Activated T-cell treated with anti-CD3 and anti-CD28 coated beads, Interleukin-2, amount 50 U/mL, for 24 hours (primary cell): ENCODE measurements at places on chromosomes 7 and 10.

DNA sequence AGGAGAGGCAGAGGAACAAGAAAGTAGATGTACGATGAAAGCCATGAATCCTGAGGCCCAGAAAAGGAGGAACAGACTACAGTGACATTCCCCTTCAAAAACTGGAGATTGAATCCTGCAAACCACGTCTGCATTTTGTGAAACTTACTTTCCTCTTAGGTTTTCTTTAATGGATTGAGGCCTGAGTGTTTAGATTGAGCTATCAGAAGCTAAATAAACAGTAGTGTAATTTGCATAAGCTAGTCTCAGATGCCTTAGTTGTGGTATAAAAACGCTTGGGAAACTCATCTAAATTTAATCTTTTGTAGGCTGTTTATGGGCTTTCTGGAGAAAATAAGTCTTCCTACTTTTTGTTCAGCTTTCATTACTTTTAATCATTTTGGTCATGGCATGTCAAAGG, 94.8 kb upstream of the HDAC9 start:
- no peak for DNase-seq

DNA sequence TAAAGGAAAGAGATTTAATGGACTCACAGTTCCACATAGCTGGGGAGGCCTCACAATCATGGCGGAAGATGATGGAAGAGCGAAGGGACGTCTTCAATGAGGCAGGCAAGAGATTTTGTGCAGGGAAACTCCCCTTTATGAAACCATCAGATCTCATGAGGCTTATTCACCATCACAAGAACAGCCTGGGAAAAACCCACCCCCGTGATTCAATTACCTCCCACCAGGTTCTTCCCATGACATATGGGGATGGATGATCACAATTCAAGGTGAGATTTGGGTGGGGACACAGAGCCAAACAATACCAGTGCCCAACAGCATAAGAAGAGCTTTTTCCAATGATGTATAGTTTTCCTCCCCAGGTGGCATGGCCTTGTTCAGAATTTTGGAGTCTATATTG, 11.2 kb upstream of the C7orf33 start:
- DNase-seq, result no peak

DNA sequence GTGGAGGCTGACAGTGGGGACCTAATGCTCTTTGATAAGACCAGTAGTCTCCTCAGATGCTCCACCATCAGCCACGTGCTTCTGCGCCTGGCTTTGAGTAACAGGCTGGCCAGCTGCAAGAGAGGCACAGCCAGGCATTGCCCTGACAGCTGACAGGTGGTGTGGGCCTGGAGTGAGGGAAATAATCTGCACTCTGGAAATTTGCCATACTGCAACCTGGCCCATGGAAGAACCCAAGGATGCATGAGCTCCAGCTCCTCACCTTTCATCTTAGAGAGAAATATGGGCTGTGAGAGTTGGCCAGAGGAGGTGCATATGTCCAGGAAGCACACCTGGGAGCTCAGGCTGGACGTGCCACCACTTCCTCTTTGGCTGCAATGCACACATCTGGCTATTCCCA, 118.9 kb downstream of the PLXDC2 start:
- no peak for DNase-seq

DNA sequence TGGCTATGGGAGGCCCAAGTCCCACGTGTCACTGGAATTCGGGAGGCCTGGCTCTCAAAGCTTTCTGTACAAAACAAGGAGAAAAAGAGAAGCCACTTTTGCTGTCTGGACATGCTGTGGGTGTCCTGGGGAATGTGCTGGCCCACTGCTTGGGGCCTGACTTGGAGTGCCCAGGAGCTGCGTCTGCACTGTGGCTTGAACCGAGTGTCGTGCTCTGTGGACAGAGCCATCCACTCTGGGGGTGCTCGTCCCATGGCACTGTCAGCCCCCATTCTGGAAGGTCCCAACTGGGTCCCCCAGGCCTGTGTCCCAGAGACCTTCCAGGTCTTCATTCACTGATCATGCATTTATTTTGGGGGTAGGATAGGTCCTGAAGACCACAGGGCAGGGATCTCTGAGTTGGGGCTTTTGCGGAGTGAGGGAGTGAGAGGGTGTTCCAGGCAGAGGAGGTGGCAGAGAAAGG, 138.0 kb downstream of the LHPP start:
- DNase-seq, result no peak

DNA sequence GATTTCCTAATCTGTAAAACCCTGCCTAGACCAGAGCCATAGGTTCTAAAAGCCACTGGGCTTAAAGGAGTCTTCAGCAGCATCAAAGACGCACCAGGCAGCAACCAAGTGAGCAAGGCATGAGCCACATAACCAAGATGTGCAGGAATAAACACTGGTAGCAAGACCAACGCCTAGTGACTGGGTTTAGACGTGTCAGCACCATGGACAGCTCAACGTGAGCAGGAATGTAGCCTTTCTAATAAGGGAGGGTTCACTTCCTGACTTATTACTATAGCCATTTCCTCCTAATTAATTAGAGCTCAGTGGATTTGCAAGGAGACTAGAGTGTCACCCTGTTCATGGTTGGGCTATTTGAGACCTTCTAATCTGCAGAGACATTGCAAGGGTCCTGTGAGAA, 223.7 kb downstream of the LHFPL3 start:
- no peak for DNase-seq

DNA sequence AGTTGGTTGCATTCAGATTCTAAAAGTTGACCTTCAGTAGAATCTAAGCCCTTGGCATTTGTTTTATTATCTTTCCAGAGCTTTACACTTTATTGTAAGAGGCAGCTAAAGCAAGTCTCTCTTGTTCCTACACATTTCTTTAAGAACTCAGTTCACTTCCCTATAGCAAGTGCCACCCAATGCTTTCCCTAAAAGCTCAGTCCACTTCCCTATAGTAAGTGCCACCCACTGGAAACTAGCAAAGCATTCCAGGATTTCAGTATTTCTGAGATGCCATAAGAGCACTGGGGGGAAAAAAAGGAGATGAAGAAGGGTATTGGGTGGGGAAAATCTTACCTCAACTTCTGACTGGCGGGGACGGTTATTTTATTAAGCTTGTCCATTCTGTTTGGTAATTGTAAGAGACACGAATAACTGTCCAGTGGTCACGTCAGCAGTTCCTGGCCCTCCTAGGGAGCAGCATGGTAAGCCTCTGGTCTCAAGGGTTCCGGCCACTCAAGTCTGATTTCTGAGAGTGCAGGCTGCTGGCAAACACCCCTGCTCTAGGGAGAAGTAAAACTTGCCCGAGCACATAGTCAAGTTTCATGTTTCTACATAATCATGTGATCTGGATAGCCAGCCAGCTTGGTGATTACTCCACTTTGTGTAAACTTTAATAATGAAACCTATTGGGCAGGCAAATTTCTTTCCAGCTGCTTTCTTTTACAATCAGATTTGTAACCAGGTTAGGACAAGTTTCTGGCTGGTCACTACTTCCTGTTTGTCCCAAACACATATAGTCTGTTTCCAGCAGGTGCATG, at the start of gene BLNK:
Gene BLNK (minus strand): TSS at position 554 of the 800 bp plus-strand sequence. CDS start 171 bp downstream, at position 383.
- no peak for DNase-seq

GRCh38 chr10:9900751-9901150, 1116.9 kb upstream of the CELF2 start:
- DNase-seq, result no peak

- no peak for DNase-seq
Observed at GRCh38 chr10:31345886-31346285, 26.9 kb downstream of the ZEB1 start.

DNA sequence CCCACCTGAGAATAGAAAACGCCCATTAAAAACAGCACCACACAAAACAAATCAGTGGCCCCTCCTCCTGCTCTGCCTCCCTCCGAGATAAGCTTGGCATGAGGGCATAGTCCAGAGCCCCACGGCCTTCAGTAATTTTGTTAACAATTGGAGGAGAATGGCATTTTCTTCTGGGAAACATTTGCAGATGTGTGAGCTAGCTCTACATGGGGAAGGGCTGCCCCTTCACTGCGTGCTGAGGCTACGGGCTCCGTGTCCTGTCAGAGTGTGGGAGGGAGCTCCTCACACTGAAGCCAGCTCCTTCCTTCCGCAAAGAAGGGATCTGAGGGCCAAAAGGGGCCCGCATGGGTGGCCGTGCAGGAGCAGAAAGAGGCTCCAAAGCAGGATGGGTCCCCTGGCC, 15.2 kb downstream of the GRK5 start:
- no peak for DNase-seq

- no peak for DNase-seq
Observed at GRCh38 chr10:15625261-15625660, 94.5 kb downstream of the ITGA8 start.

DNA sequence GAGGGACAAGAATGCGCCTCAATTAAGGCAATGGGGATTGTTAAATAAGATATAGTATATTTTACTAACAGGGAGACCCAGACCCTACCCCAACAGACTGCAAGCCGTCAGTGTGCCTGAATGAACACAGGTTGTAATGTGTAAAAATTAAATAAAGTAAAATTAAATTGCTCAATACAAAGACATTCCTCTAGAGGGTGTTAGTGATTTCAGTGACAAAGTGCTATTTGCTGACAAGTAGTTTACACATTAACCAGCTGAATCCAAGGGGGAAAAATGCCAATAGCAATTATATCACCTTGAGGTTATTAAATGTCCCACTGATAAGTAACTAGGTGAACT, 110.5 kb downstream of the EBF3 start:
- no peak for DNase-seq

- no peak for DNase-seq
Observed at GRCh38 chr7:42934291-42934690, 2.1 kb downstream of the MRPL32 start.

GRCh38 chr10:133030781-133031180, 56.9 kb upstream of the ADGRA1 start:
- DNase-seq, result no peak

DNA sequence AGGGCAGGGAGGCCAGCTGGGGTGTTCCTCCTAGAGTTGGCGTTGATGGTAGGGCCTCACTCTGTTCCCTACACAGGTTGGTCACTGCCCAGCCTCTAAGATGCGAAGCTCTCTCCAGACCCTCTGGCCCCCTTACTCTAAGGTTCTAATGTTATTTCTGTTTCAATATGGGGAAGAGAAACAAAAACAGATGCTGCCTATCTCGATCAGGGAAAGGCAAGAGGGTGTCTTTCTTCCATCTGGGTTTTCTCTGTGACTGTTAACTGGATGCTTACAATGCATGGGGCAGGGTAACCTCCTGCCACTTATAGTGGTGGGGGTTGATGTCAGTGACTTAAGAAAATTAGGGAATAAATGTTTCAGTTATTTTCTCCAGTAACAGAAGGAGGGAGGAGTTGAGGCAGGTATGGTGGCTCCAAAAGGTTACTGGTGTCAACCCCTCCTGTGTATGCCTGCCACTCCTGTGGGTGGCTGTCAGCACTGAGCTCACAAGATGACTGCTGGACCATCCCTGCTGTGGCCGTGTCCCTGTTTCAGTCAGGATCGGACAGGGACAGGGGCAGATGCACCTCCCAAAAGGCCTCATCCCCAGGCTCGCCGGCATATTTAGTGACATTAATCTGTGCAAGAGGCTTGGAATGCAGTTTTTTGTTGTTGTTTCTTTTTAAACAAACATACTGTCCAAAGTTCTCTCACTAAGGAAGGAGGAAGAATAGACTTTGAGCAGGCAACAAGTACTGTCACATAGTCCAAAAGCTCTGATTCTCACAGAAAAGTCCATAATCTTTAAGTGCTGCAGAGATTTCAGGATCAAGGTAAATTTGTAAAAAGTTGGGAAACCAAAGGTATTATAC, 39.6 kb upstream of the SYPL1 start:
- no peak for DNase-seq

- DNase-seq, result peak; percentile 60
Observed at GRCh38 chr10:110425684-110426293, 71.9 kb upstream of the DUSP5 start.

GRCh38 chr7:11193131-11193867, 219.6 kb downstream of the PHF14 start:
- no peak for DNase-seq
